Endothelial cell of umbilical vein (primary cell): ENCODE measurements at places on chromosomes 13 and 19. TPM values are rescaled to one million over a fixed set of nuclear protein-coding genes. Genes with fewer than 3 reads are reported as not detected.
A peak's percentile ranks its signal among the peaks of the same experiment; 100 is the strongest.

- no peak for DNase-seq
Measured at GRCh38 chr19:33559996-33560395, 38.4 kb upstream of the PEPD start.

DNA sequence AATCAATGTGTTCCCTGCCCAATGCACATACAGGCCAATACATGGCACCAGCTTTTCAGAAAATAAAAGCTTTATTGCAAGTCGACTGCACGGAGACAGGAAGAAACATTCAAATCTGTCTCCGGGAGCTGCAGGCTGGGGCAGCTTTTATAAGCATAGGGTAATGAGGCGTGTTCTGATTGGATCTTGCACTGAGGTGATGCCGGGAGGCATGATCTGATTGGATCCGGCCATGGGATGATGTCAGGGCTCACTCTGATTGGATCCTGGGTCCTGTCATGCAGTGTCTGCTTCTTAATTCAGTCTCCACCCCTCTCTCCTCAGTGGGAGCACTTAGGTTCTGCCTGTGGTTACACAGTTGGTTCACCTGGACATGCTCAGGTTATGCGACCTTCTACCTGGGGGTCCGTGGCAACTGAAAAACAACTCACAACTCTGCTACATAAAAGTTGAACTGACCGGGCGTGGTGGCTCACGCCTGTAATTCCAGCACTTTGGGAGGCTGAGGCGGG, 11.8 kb upstream of the FBN3 start:
- no peak for DNase-seq

GRCh38 chr13:85287528-85287927, 511.7 kb downstream of the SLITRK6 start:
- no peak for DNase-seq

DNA sequence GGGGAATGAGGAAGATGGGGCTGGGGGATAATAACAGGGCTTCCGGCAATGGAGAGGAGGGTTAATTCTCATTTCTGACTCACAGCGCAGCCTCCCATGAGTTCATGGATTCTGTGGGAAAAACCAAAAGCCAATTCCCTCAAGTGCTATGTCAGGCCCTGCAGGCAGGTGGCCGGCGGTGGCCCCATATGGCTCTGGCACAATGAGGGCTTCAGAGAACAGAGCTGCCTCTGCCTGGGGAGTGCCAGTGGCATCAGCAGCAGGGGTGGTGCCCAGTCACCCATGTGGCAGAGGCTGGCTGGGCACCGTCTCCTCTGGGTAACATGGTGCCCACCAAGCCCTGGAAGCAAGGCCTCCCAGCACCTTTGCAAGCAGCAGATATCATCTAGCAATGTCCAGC, 69.1 kb downstream of the ALOX5AP start:
- no peak for DNase-seq

DNA sequence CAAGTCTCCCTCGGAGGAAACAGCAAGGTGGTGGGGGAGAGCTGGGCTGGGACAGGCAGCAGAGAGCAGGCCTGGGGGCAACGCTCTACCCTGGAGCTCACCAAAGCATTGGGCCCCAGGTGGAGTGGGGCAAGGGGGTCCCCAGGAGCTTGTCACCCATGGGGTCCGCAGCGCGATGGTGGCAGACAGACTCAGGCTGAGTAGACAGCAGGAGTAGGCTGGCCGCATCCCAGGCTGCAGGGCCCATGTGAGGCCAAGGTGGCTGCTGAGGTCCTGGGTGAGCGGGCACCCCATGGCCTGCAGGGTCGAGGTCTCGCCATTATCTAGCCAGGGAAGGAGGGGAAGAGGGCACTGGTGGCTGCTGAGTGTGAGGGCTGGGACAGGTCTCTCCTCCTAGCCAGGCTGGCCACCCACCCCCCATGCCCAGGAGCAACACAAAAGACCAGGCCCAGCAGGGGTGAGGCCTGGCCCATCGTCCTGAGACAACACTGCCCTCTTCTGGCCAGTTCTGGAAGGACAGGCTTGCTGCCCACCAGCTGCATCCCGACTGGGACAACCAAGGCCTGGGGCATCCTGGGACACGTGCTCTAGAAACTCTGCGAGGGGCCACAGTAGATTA, 33.1 kb downstream of the CEBPG start:
- DNase-seq: peak; percentile 57

- DNase-seq: peak; percentile 13
Measured at GRCh38 chr13:40408602-40409001, 257.8 kb downstream of the FOXO1 start.

DNA sequence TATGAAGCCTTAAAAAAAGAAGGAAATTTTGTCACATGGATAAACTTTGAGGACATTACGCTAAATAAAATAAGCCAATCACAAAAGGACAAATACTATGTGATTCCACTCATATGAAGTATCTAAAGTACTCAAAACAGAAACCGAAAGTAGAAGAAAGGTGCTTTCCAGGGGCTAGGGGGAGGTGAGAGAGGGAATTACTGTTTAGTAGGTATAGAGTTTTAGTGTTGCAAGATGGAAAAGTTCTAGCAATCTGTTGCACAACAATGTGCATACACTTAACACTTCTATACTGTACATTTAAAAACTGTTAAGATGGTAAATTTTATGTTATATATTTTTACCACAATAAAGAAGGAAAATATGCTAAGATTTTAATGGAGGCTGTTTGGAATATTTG, 83.0 kb downstream of the POLR1D start:
- no peak for DNase-seq

Gene C2CD4C
- 0.37 and 0.38 TPM in 2 replicates for total RNA-seq

GRCh38 chr19:1243768-1244692, 2.5 kb downstream of the ATP5F1D start:
- DNase-seq: peak; percentile 65

GRCh38 chr13:111280681-111281585, 39.5 kb upstream of the TEX29 start:
- DNase-seq: no peak

DNA sequence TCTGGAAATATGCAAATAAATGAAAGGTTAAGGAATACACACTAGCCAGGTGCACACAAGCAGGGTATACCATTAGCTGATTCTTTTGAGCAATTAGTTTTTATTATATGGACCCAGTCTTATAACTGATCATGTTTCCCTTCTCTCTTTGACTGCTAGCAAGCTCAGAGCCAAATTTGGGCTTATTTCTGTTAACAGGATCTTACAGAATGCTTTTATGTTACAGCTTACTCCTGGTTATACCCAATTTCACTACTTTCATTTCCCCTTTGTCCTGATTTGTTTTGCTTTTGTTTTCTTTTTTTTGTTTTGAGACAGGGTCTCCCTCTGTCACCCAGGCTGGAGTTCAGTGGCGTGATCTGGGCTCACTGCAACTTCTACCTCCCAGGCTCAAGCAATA, 12.9 kb upstream of the TPT1 start:
- DNase-seq: no peak

Gene KLK15
- total RNA-seq: not detected in 2 replicates

- DNase-seq: no peak
Measured at GRCh38 chr13:114244637-114245036, 9.9 kb downstream of the CDC16 start.

- peak; percentile 73 for DNase-seq
Measured at GRCh38 chr19:19459707-19460251, 54.3 kb downstream of the GATAD2A start.

- DNase-seq: peak; percentile 56
Measured at GRCh38 chr19:13055213-13056051, 47.2 kb downstream of the LYL1 start.

DNA sequence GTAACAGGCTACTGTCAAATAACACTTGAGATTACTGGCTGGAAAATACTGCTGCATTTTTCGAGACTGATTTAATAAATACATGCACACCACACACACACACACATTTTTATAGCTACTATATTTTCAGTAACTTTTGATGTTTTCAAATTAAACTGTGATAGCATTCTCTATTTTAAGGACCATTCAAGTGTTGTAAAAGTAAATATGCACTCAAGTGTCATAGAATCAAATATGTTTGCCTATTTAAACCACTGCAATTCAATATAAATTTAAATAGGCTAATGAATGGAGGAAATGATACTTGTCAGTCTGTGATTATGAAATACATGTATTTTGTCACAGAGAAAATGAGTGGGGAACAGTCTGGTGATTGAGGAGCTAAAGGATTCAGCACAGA, 86.7 kb upstream of the TUBA3C start:
- DNase-seq: no peak

- peak; percentile 98 for DNase-seq
Measured at GRCh38 chr19:41323430-41324125, 13.6 kb downstream of the CCDC97 start.

- no peak for DNase-seq
Measured at GRCh38 chr19:12985049-12985776, 10.1 kb upstream of the NFIX start.

GRCh38 chr19:50667759-50668231, 18.6 kb downstream of the C19orf81 start:
- no peak for DNase-seq

DNA sequence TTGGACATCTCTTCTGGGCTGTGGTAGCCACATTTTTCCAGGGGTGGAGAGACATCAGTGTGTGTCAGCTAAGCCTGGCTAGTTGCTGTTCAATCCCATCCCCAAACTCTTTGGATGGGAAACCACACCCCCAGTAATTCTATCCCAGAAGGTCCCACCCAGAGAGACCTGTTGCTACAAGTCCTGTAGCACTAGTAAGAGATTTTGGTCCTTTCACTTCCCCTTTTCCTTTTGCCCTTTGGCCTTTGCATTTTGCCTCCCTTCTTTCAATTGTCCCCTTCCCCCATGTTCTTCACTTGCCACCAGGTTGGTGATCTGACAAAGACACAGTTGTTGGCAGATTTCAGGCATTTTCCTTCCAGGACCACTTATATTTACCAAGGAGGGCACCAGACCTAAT, 3.8 kb downstream of the CBY2 start:
- DNase-seq: no peak

- DNase-seq: no peak
Measured at GRCh38 chr19:23526302-23526701, 131.0 kb upstream of the ZNF91 start.

- DNase-seq: no peak
Measured at GRCh38 chr13:96011291-96011872, 41.8 kb downstream of the UGGT2 start.

Gene SLC25A41
- total RNA-seq: 0.39 TPM in 1 of 2 replicates, not detected in the other

DNA sequence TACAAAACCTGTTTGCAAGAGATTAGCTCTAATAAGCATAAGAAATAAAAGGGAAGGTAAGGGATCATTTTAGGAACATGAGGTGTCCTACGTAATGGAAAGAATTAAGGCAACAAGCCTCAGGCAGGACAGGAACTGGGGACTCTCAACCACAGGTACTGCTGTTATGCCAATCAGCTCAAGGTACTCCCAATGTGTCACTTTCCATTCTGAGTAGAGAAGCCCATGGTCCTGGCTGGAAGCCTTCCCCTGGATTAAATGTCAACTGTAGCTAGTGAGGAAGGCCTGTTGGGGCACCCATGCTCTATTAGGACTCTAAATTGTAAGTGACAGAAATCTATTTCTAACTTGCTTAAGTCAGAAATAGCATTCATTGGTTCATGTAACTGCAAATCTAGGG, 134.6 kb downstream of the DPF1 start:
- DNase-seq: no peak

- DNase-seq: no peak
Measured at GRCh38 chr13:30108216-30108912, 199.0 kb downstream of the KATNAL1 start.

GRCh38 chr19:43747557-43748204, 7.1 kb downstream of the SMG9 start:
- DNase-seq: no peak

Gene HSH2D
- not detected in 2 replicates for total RNA-seq

DNA sequence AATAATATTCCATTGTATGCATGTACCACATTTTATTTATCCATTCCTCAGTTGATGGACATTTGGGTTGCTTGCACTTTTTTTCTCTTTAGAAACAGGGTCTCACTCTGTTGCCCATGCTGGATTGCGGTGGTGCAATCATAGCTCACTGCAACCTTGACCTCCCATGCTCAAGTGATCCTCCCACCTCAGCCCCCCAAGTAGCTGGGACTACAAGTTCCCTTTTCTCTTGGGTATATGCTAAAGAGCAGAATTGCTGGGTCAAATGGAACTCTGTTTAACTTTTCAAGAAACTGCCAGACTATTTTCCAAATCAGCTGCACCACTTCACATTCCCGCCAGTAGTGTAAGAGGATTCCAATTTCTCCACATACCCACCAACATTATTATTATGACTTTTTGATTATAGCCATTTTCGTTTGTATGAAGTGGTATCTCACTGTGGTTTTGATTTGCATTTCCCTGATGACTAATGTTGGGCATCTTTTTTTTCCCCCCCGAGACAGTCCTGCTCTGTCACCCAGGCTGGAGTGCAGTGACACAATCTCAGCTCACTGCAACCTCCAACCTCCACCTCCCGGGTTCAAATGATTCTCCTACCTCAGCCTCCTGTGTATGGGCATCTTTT, 7.6 kb upstream of the IPO5 start:
- DNase-seq: no peak

DNA sequence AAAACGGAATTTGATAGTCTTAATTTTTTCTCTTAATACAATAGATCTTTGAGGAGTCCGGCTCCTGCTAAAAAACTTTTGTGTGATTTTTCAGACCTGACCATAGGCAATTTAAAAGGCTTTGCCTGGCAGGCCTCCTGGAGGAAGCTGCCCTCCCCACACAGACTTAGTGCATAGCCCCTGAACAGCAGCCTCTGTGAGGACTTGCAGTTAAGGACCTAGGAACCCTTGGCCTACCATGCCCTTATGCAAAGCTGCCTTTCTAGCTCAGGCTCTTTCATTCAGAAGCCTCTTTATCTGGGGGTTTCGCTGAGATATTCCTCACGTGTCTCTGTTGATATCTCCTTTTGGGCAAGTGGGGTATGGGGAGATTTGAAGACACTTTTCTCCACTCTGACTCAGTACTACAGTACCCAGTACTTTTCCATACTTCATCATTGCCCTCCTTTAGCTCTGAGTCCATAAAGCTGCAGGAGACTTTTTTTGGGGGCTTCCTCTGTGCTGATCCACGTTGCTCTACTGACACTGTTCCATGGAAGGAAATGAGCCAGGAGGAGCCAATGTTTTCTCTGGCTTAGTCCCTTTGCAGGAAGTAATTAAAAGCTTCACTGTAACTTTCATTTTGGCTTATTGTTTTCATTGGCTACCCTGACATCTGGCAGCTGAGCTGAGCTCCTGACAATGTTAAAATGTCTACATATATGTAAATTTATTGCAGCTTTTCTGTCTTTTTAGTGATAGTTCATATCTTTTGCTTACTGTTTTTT, 283.1 kb downstream of the TDRD3 start:
- peak; percentile 79 for DNase-seq

Gene BRSK1
- 0.44 and 0.46 TPM in 2 replicates for total RNA-seq

DNA sequence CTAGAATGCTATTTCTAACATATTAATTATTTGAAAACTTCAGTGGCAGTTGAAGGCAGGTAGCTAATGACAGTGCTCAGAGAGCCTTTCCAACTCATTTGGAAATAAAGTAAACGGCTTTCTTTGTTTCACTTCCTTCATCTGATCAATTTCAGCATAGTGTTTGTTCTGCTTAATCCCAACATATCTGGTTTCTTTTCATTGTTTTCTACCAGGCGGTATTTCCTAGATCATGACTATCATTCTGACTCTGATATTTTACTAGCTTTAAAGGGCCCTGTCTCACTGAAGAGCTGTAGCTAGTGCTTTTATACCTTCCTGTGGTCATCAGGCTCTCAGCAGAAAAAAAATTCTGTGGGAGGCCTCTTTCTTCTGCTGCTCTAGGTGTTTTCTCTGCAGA, 178.6 kb downstream of the RBM26 start:
- no peak for DNase-seq

- no peak for DNase-seq
Measured at GRCh38 chr13:48592688-48593049, 59.8 kb upstream of the RCBTB2 start.

Gene C3
- total RNA-seq: not detected in 2 replicates

Gene ZNF837
- total RNA-seq: 1.4 and 1.7 TPM in 2 replicates
